ENCODE measurements at places on chromosomes 7 and 10. TPM values are rescaled to one million over a fixed set of nuclear protein-coding genes. Genes with fewer than 3 reads are reported as not detected.

GRCh38 chr10:67603701-67604100 lies 92.3 kb downstream of the CTNNA3 start:
- DNase-seq, result no peak

MYL7 gene
- polyA plus RNA-seq, result not detected

DNA sequence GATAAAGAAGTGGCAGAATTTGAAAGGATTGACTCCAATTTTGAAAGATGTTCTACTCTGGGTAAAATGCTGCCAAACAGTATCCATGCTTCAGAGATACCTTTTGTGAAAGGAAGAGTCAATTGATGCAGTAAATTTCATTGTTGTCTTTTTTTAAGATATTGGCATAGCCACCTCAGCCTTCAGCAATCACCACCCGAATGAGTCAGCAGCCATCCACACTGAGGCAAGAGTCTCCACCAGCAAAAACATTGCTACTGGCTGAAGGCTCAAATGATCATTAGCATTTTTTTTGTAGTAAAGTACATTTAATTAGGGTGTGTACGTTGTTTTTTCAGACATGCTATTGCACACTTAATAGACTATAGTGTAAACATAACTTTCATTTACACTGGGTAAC lies 31.7 kb upstream of the CYP26C1 start:
- DNase-seq, result no peak

EVX1 gene
- polyA plus RNA-seq, result not detected

DNA sequence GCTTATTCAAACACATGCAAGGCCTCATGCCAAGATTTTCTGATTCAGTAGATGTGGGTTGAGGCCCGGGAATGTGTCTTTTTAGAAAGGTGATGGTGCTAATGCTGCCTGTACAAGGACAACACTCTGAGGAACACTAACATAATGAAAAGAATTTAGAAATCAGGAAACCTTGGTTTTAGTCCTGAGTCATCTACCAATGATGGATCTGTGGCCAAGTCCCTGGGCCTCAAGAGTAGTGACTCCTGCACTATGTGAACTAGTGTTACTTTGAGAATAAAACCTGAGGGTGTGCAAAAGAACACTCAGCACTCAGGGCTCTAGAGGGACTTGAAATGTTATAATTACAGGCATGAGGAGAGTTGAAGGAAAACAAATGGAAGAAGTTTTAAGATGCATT lies 741.7 kb upstream of the GALNT17 start:
- DNase-seq, result no peak

ZDHHC6 gene
- 37.5 TPM for polyA plus RNA-seq

SPAG6 gene
- not detected for polyA plus RNA-seq

TMEM72 gene
- not detected for polyA plus RNA-seq

GRCh38 chr7:106126170-106126938 lies 14.2 kb upstream of the SYPL1 start:
- DNase-seq, result no peak

HOXA1 gene
- polyA plus RNA-seq, result 2.9 TPM

CCL24 gene
- not detected for polyA plus RNA-seq

- no peak for DNase-seq
These were observed 47.4 kb upstream of the R3HCC1L start for GRCh38 chr10:98086837-98087708.

TAS2R4 gene
- 0.26 TPM for polyA plus RNA-seq

SPDYE11 gene
- polyA plus RNA-seq, result 0.06 TPM

DNA sequence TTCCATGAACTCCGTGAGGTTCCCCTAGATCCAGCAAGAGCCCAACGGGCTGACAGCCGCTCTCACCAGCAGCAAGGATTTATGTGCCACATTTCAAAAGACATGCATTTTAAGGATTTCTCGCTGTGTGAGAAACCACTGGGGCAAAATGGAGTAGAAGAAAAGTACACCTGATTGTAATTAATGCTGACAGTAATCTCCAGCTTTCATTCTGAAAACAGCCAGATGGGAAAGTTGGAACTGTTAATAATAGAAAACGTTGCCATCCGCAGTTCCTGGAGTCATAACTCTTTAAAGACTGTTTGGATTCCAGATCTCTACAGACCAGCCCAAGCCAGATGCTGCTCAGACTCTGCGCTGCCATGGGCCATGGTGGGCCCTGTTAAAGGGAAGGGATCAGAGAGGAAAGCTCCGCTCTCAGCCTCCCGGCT lies 216.9 kb upstream of the GLI3 start:
- DNase-seq, result no peak

DNA sequence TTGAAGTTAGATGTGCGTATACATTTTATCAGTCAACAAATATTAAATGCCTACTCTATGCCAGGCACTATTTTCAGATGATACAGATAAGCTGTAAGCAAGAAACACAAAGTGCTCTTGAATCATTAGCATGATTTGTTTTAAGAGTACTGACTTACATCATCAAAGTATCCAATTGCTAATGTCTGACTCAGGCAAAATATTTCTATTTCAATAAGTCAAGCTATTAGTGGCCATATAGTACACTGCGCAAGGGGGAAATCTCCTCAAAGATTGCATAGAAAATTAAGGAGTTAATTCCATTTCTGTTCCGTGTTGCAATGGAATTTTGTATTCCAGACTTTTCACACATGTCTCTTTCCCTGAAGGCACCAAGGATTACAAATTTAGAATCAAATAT lies 46.1 kb upstream of the DNAJC1 start:
- no peak for DNase-seq

DNA sequence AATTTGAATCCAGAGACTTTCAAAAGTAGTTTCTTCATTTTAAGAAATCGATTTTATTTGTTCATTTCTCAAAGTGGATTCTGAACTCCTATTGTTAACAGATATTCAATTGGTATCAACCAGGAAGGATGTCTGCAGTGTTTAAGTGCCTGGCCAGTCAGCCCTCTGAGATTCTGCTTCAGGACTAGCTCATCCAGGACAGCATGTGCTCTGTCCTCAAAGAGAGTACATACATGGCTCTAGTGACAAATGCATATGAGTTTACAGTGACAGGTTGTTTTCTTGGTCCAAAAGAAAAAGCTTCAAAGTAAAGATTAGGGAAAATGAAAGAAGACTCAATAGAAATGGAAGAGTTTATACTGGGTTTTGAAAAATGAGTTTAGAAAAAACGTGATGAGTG lies 8.4 kb upstream of the PTN start:
- no peak for DNase-seq
